ENCODE measurements at places on chromosomes 3 and 15. TPM values are rescaled to one million over a fixed set of nuclear protein-coding genes. Genes with fewer than 3 reads are reported as not detected.
A peak's percentile ranks its signal among the peaks of the same experiment; 100 is the strongest.

IFT80 gene
- total RNA-seq = 9.9 TPM

NTRK3 gene
- 1.4 TPM for total RNA-seq

FAM174B gene
- total RNA-seq = 5.6 TPM

COL6A6 gene
- total RNA-seq = not detected

DUOXA2 gene
- total RNA-seq = not detected

KLHL40 gene
- total RNA-seq = not detected

GRCh38 chr15:56871867-56872266 lies 46.6 kb upstream of the TCF12 start:
- no peak overlapping the region for H3K4me3 ChIP-seq
- H3K27ac ChIP-seq = no peak overlapping the region
- no peaks in the 10 kb centered on the region for H3K36me3 ChIP-seq
- H3K27me3 ChIP-seq = no peaks in the 10 kb centered on the region
- no peak for DNase-seq

DNA sequence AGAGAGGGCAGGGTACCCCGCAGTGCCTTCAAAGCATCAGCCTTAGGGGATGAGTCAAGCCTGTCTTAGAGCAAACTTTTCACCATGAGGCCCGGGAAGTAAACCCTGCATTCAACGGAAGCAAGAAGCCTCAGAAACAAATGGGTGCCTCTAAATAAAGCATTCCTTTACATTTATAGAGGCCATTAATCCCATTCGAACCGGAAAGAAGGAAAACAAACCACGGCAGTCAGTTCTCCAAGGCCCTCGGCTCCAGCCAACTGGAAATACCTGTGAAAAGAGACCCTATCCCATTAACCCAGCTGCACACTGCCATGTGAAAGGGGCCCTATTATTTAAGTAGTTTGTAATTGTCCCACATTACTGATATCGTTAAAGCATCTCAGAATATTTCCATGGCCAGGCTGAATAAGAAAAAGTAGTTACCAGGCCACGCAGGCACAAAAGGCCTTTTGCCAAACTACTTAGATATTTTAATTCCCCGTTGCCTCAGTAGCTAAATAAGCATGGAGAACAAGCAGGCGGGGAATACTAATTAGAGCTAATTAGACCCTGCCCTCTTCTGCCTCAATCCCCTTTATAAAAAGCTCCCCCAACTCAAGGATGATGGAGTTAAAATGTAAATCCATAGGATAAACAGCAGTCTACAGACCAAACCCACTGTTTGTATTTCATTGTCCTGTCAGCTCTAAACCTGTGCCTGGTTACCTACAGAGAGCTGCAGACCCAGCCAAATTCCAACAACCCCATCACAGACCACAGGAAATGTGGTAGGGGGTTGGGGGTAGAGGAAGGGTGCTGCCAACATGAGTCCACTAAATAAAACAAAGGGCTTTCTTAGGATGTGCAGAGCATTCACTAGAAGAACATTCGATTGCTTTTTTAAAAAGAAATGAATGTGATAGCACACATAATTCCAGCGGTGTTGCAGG lies 4.1 kb downstream of the ITGB5 start:
- peaks cover 12% of the 10 kb centered on the region for H3K4me1 ChIP-seq
- no peak overlapping the region for H3K27ac ChIP-seq
- no peaks in the 10 kb centered on the region for H3K36me3 ChIP-seq
- DNase-seq = no peak

- no peak overlapping the region for H3K4me3 ChIP-seq
- DNase-seq = no peak
- no peaks in the 10 kb centered on the region for H3K36me3 ChIP-seq
- H3K27ac ChIP-seq = no peak overlapping the region
- H3K27me3 ChIP-seq = no peaks in the 10 kb centered on the region
- H3K4me1 ChIP-seq = no peaks in the 10 kb centered on the region
Measured at GRCh38 chr15:69504352-69505040, 51.9 kb downstream of the RPLP1 start.

GRCh38 chr15:79042213-79042928 lies 48.2 kb downstream of the RASGRF1 start:
- H3K4me3 ChIP-seq = no peak overlapping the region
- H3K4me1 ChIP-seq = no peaks in the 10 kb centered on the region
- no peak for DNase-seq

DNA sequence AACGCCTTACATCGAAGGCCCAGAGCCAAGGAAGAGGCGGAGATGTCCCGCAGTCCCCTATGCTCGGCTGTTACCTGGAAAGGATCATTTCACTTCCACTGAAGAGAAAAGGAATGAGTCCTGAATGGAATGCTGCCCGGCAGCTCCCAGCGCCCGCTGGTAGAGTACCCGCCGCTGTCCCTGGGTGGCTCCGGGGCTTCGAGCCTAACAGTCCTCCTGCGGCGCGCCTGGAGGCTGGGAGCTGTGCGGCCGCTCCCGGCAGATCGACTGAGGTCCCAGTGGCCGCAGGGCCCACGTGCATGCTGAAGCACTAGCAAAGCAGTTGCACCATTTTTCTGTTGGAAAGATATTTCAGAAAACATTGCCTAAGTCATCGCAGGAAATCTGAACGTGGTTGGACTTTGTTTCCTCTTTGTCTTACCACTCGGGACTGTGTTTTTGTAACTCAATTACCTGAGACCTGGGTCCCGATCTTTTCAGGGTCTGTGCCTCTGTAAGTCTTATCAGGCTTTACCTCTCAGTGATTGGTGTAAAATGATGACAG lies 984 bp downstream of the RNU6-1 start:
- DNase-seq = no peak
- peaks cover 4% of the 10 kb centered on the region for H3K36me3 ChIP-seq
- H3K27me3 ChIP-seq = peaks cover 26% of the 10 kb centered on the region
- peaks cover 36% of the 10 kb centered on the region for H3K4me1 ChIP-seq

DNA sequence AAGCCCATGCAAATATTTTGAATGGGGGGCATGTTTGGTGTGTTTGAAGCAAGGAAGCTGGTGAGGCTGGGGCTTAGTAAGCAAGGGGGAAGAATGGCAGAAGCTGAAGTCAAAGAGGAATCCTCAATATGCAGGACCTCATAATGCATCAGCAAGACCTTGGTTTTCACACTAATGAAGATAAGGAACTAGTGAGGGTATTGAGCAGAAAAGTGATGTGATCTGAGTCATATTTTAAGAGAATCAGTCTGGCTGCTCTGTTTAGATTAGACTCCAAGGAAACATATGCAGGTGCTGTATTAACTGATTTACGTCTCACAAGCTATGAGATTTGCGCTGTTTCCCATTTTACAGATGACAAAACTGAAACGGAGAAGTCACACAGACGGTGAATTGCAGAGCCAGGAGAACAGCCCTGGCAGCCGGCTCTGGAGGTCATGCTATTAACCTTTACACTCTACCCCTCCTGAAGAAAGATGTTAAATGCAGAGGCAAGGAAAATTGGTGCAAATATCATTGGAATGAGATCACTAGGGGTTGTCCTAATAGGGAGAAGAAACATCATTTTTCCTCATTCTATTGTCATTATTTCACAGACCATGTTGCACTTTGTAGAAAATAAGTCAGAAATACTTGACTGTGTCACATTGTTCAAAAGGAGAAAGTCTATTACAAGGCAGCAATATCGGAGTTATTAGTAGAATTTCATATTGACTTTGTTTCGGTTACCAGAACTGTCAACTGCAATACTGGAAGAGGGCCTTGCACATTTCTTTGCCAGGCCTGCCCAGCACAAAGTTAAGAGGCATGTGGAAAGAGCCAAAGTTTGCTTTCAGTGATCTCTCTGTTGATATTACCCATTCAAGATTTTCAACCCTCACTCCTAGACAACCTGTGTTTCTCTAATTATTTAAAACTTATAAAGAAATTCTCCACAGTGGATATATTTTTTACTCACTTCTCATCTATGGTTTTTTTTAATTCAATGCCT lies 64.9 kb downstream of the COL8A1 start:
- DNase-seq = no peak
- no peaks in the 10 kb centered on the region for H3K36me3 ChIP-seq
- no peaks in the 10 kb centered on the region for H3K4me1 ChIP-seq
- peaks cover 4% of the 10 kb centered on the region for H3K27me3 ChIP-seq
- no peak overlapping the region for H3K4me3 ChIP-seq

- no peaks in the 10 kb centered on the region for H3K36me3 ChIP-seq
- no peaks in the 10 kb centered on the region for H3K4me1 ChIP-seq
- no peak for DNase-seq
- no peak overlapping the region for H3K4me3 ChIP-seq
Measured at GRCh38 chr15:68541743-68542142, 37.0 kb upstream of the CORO2B start.

GRCh38 chr15:69896606-69897005 lies 201.1 kb downstream of the TLE3 start:
- no peak overlapping the region for H3K4me3 ChIP-seq
- H3K27ac ChIP-seq = no peak overlapping the region
- DNase-seq = no peak
- no peaks in the 10 kb centered on the region for H3K4me1 ChIP-seq

DNA sequence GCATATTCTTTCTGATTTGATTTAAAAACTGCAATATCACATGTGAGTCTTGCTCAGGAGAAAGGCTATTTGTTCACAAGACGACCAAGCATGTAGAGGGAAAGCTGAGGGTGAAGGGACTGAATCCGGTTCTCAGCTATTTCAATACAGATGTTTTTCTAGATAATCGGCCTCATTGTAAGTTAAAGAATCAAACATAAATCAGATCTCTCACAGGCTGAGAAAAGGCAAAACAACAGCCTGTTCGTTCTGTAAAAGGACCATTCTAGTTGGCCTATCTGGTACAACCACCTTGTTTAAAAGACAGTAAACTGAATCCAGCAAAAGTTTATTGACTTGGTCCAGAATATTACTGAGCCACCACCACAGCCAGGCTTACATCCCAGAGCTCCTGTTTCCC lies 1045.7 kb upstream of the CFAP20DC start:
- H3K27me3 ChIP-seq = no peaks in the 10 kb centered on the region
- H3K4me3 ChIP-seq = no peak overlapping the region
- DNase-seq = no peak
- no peak overlapping the region for H3K27ac ChIP-seq

- no peaks in the 10 kb centered on the region for H3K27me3 ChIP-seq
- H3K36me3 ChIP-seq = peaks cover 24% of the 10 kb centered on the region
- DNase-seq = peak; percentile 86
- H3K4me1 ChIP-seq = peaks cover 57% of the 10 kb centered on the region
- peak overlapping the region; percentile 93 for H3K27ac ChIP-seq
- no peak overlapping the region for H3K4me3 ChIP-seq
Measured at GRCh38 chr3:33063651-33064051, 33.3 kb downstream of the GLB1 start.

DNA sequence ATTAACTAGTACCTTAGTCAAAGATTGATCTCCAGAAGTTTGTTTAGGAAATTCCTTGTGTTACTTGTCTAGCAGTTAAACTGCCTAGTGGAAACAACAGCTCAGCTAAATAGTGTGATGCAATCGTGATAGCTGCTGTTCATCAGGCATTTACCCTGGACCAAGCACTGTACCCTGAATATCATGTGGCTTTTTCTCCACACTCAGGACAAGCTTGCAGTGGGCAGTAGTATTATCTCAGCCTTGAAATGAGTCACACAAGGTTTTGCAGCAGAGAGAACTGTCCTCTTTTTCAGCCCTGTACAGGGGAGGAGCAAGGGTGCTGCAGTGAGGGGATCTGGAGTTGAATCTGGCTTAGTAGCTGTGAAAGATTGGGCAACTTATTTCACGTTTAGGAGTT lies 208.4 kb downstream of the TP63 start:
- H3K4me3 ChIP-seq = no peak overlapping the region
- H3K4me1 ChIP-seq = peaks cover 21% of the 10 kb centered on the region
- no peaks in the 10 kb centered on the region for H3K36me3 ChIP-seq
- DNase-seq = no peak

DNA sequence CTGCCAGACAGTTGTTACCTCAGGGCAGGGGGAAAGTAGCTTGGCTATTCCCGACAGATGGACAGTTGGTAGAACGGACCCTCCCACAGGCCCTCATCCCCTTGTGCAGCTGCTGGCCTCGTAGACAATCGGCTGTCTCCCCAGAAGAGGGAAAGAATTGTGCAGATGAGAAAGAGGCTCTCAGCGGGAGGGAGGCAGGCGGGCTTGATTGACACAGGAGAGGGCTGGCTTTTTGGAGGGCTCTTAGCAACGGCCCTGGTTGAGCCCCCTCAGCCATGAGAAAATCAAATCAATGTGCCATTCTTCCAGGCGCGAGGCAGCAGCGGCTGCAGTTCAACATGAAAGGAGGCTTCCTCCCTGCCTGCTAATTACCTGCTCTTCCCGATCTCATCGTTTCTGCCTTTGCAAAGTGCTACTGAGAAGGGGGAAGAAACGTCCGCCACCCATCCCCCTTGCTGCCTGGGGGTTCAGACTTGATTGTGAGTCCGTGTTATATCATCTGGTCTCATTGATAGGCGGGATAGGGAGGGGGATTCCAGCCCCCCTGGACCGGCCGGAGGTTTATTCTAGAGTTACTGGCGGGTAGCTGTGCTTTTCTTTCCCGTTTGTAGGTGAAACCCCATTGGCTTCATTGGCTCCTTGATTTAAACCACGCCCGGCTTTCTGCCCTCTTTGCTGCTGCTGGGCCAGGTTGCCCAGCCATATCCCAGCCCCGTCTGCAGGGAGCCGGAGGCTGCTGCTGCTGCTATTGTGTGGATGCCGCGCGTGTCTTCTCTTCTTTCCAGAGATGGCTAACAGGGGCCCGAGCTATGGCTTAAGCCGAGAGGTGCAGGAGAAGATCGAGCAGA lies at the start of gene TAGLN3:
Gene TAGLN3 (plus strand): TSS at position 287 of the 848 bp plus-strand sequence. CDS start 501 bp downstream, at position 788.
- H3K4me1 ChIP-seq = peaks cover 45% of the 10 kb centered on the region
- peak; percentile 20 for DNase-seq
- H3K27me3 ChIP-seq = no peaks in the 10 kb centered on the region
- peak within 1 kb of the TSS; percentile 64 for H3K4me3 ChIP-seq
- H3K36me3 ChIP-seq = no peaks in the 10 kb centered on the region

DNA sequence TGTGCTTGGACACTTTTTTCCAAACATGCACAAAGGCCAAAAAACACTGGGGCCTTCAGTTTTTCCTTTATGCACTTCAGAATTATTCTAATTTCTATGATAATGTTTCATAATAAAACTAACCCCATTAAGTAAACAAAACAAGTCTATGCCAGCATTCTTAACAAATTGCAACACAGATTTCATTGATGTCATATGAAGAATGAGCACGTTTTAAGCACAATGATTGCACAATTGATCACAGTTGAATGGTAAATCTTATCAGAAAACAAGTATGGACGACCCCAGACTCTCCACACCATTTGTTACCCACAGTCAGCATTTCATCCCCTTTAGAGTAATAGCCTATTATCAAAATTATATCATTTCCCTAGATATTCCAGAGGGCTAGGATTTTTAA lies 46.7 kb upstream of the PROK2 start:
- no peaks in the 10 kb centered on the region for H3K4me1 ChIP-seq
- no peaks in the 10 kb centered on the region for H3K27me3 ChIP-seq
- DNase-seq = no peak
- H3K36me3 ChIP-seq = no peaks in the 10 kb centered on the region

GRCh38 chr3:35724106-35724505 lies 84.8 kb downstream of the ARPP21 start:
- H3K27ac ChIP-seq = no peak overlapping the region
- H3K36me3 ChIP-seq = no peaks in the 10 kb centered on the region
- no peaks in the 10 kb centered on the region for H3K4me1 ChIP-seq

DNA sequence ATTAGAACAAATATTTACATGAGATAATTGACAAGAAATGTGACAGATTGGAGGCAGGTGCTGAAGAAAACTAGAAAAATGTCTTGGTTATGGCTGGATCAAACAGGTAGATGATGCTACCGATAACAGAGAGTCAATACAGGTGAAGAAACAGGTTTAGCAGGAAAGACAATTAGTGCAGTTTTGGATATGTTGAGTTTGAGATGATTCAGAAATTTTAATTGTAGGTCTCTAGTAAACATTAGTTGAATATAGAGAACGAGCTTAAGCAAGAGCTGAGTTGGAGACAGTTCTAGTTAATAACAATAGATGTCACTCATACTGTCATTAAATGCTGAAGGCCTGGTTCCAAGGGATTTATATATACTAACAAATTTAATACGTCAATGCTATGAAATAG lies 524.4 kb downstream of the NSUN3 start:
- no peaks in the 10 kb centered on the region for H3K27me3 ChIP-seq
- no peak overlapping the region for H3K27ac ChIP-seq
- no peaks in the 10 kb centered on the region for H3K36me3 ChIP-seq
- no peaks in the 10 kb centered on the region for H3K4me1 ChIP-seq
